ENCODE measurements at places on chromosomes 6 and 20. TPM values are rescaled to one million over a fixed set of nuclear protein-coding genes. Genes with fewer than 3 reads are reported as not detected.

The USP49 gene
- 5.1 TPM for total RNA-seq

The LAMA2 gene
- 30.3 TPM for total RNA-seq

The ABHD16B gene
- not detected for total RNA-seq

The PCED1A gene
- 19.1 TPM for total RNA-seq

The KHDC1 gene
- 4.7 TPM for total RNA-seq

The KCNG1 gene
- total RNA-seq, result 1.1 TPM

The PDE7B gene
- 25.7 TPM for total RNA-seq

The PLCB4 gene
- 9.5 TPM for total RNA-seq

The DDO gene
- 4.9 TPM for total RNA-seq

The JPH2 gene
- total RNA-seq, result 0.22 TPM

The PEX6 gene
- total RNA-seq, result 34.2 TPM

The EYS gene
- total RNA-seq, result under 0.01 TPM

The SNAI1 gene
- 4.6 TPM for total RNA-seq

The TBC1D32 gene
- total RNA-seq, result 22.4 TPM

The CPNE5 gene
- total RNA-seq, result 0.76 TPM

The TBXT gene
- not detected for total RNA-seq

The SCAND1 gene
- 46.0 TPM for total RNA-seq

The RNF182 gene
- total RNA-seq, result 0.13 TPM

The HLA-DOB gene
- total RNA-seq, result 0.32 TPM

The IBTK gene
- 81.0 TPM for total RNA-seq

The DSE gene
- total RNA-seq, result 173 TPM

The CTCFL gene
- not detected for total RNA-seq

The FUCA2 gene
- total RNA-seq, result 94.6 TPM

The PIM1 gene
- 11.9 TPM for total RNA-seq

The RPP40 gene
- total RNA-seq, result 14.9 TPM

The GOPC gene
- total RNA-seq, result 59.7 TPM

The SHLD1 gene
- 1.6 TPM for total RNA-seq

The CRIP3 gene
- not detected for total RNA-seq

The VSTM2L gene
- 1.4 TPM for total RNA-seq

The SLC52A3 gene
- not detected for total RNA-seq

The OTOR gene
- total RNA-seq, result not detected

The SEL1L2 gene
- not detected for total RNA-seq

The DCDC2 gene
- total RNA-seq, result not detected

The CST2 gene
- not detected for total RNA-seq

The LST1 gene
- total RNA-seq, result not detected

The ZFP64 gene
- total RNA-seq, result 22.9 TPM

The NANP gene
- 11.8 TPM for total RNA-seq

The HCK gene
- total RNA-seq, result 0.11 TPM

The KATNA1 gene
- total RNA-seq, result 35.8 TPM

The SNAP91 gene
- total RNA-seq, result 0.52 TPM

The TDRD6 gene
- total RNA-seq, result 1.1 TPM

The PDYN gene
- not detected for total RNA-seq

The FKBP1A gene
- 137 TPM for total RNA-seq

The TRMT11 gene
- 30.5 TPM for total RNA-seq

The ANGPT4 gene
- total RNA-seq, result under 0.01 TPM

The LY6G6F gene
- total RNA-seq, result not detected

The PLEKHG1 gene
- 0.91 TPM for total RNA-seq

The CD109 gene
- total RNA-seq, result 176 TPM

The KCNK15 gene
- total RNA-seq, result 6.8 TPM

The VGLL2 gene
- not detected for total RNA-seq

The OOEP gene
- 0.43 TPM for total RNA-seq

The ULBP1 gene
- total RNA-seq, result 0.52 TPM

The BPI gene
- not detected for total RNA-seq

The REM1 gene
- 0.76 TPM for total RNA-seq

The LATS1 gene
- total RNA-seq, result 29.7 TPM
